ENCODE measurements at places on chromosomes 11 and 22.

DNA sequence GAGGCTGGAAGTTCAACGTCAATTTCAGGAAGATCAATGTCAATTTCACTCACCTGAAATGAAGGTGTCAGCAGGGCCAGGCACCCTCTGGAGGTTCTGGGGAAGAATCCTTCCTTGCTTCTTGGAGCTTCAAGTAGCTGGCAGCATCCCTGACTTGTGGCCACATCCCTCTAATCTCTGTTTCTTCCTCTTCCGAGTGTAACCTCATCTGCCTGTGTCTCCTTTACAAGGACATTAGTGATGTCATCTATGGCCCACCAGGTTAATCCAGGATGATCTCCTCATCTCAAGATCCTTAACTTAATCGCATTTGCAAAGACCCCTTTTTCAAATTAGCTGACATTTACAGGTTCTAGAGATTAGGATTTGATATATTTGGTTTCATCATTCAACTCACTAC, 240.8 kb upstream of the MTNR1B start:
- no peak for DNase-seq

- DNase-seq = no peak
Measured at GRCh38 chr11:3867209-3868091, 12.0 kb downstream of the STIM1 start.

GRCh38 chr22:26907366-26907765, 250.0 kb downstream of the MIAT start:
- no peak for DNase-seq

GRCh38 chr11:60127311-60127811, 38.9 kb downstream of the MS4A2 start:
- DNase-seq = no peak

DNA sequence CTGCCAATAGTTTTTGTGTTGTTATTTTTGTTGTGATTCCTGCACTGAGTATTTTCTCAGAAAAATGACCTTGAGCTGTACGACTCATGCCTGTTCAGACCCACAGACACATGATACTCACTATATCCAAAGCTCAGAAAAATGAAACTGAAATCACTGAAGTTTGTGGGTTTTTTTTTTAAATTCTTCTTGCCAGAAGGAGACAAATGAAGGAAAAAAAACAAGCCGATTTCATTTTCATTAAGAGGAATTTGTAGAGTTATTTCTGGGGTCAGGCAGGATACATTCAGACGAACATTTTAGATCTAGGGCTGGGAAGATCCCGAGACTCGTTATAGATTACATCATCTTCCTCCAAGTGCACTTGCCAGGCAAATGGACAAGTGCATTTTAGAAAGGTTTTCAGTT, 60.4 kb downstream of the BMAL1 start:
- no peak for DNase-seq

DNA sequence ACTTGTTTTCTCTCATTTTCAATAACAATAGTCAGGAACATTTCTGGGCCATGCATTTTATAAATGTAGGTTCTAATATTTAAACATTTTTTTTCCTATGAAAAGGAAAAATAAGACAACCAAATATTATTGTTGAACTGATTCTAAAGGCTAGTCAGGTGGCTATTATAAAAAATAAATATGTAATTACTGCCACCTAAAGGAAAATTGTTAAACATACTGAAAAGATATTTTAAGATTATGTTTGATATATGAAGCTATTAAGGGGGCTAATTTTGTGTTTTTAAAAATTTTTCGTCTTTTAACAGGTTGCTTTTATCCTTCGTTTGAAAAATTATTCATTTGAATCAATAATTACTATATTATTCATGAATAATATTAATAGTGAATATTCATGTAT, 62.2 kb upstream of the FDX1 start:
- DNase-seq = no peak

GRCh38 chr11:13206086-13206640, 71.4 kb upstream of the BMAL1 start:
- DNase-seq = no peak

DNA sequence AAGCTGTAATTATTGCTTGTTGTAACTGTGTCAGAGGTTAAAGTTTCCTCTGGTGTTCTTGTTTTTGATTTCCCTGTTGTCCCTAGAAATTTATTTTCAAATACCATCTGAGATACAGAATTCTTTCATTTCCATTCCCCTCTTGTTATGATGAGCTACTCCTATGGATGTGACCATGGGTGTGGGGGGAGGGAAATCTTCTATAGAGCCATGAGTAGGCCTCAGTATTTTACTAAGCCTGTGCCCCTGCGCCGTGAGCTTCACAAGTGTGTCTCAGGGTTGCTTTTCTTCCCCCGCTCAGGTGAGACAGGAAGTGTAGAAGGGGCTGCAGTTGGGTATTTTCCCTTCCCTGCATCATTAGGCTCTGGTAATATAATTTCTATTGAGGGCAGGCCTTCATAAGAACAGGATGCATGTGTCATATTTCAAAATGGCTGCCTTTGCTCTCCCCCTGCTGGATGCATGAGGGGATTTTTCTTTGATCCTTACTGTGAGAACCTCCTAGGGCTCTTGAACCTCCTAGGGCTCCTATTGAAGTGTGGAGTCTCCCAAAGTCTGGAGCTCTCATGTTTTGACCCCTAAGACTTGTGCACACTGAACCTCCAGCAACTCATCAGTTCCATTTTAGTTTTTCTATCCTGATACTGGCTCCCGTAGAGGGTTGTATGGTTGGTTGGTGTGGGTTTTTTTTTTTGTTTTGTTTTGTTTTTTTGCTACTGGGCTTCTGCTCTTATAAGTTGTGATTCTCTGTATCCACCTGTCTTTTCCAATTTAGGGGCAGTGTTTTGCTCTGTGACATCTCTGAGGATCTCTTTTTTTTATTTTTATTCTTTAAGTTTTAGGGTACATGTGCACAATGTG, 658.2 kb downstream of the NTM start:
- no peak for DNase-seq

DNA sequence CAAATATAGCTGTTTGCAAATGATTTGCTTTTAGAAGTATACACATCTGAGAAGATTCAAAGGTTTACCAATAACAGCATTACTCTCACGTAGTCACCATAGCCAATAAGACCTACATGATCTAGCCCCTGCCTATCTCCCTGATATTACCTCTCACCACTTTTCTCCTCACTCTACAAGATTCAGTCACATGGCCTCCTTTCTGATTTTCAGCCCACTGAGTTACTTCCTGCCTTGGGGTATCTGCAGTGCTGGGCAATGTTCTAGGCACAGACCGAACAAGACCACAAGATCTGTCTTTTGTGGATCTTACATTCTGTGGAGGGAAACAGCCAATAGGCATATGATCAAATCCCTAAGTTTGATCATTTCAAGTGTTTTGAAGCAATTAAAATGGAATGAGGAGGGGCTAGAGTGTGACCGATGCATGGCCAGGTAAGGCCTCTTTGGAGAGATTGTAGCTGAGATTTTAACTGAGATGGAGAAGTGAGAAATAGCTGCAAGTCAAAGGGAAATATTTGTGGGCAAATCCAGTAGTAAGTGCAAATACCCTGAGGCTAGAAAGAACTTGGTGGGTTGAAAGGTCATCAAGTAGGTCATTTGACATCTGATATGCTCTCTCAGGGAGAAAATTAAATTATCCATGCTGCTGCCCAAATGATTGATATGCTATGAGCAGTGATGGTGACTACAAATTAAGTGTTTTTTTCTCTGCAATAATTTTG, 43.1 kb downstream of the ARL14EP start:
- no peak for DNase-seq

DNA sequence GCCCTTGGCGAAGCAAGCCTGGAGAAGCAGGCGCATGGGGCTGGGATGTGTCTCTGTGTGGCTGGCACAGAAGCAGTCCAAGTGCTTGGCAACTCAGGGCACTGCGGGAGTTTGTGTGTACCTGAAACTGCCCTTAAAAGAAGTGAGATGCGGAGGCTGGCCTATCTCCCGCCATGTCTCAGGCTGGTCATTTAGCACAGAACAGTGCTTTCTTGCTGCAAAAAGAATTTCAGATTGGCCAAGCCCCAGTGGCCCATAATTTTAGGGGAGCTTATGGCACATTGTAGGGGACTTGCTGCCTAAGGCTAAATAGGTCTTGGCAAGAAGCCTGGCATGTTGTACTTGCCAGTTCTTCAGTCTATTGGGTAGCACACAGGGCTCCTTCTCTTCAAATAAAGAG, 16.4 kb downstream of the EHF start:
- no peak for DNase-seq

DNA sequence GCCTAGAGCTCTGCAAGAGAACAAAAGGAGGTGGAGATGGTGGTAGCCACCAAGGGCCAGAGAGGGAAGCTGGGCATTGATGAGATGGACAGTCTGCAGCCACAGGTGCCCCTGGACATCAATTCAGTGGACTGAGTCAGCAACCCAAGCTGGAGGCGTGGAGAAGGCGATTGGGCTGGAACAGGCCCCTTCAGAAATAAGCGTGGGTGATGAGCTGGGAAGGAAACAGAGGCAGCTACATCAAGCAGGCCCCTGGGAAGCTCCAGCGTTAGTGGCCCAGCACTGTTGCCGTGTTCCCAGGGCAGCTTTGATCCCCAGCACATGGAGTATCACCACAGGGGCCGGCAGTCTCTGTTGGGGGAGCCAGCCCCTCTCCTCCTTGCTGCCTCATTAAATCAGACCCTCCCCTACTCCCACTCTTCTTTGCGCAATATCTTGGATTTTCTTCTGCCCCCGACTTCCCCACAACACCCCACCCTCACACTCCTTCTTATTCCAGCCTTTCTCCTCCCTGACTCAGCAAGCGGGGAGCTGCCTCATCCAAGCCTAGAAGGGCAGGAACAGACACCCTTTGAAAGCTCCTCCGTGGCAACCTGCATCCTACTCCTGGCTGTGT, 31.7 kb upstream of the OAF start:
- no peak for DNase-seq

GRCh38 chr11:30483056-30483455, 103.1 kb downstream of the MPPED2 start:
- DNase-seq = no peak

DNA sequence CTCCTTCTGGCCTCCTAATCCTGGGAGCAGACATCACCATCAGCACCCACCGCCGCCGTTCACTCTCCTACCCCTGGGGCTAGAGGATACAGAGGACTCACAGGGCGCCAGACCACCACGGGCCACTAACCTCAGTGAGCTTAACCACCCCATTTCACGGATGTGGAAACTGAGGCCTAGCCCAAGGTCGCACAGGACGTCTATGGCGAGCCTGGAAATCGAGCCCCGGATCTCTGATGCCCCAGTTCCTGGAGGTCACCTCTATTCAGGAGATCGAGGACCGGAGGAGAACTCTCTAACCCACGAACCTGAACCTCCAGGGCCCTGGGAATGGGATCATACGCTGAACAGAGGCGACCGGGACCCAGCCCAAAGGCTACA, 349 bp downstream of the TIMM10 start:
- DNase-seq = no peak
